ENCODE measurements at places on chromosomes 11 and 22. TPM values are rescaled to one million over a fixed set of nuclear protein-coding genes. Genes with fewer than 3 reads are reported as not detected.
A peak's percentile ranks its signal among the peaks of the same experiment; 100 is the strongest.

Gene ASCL2
- total RNA-seq = not detected

Gene HMOX1
- 54.1 TPM for total RNA-seq

DNA sequence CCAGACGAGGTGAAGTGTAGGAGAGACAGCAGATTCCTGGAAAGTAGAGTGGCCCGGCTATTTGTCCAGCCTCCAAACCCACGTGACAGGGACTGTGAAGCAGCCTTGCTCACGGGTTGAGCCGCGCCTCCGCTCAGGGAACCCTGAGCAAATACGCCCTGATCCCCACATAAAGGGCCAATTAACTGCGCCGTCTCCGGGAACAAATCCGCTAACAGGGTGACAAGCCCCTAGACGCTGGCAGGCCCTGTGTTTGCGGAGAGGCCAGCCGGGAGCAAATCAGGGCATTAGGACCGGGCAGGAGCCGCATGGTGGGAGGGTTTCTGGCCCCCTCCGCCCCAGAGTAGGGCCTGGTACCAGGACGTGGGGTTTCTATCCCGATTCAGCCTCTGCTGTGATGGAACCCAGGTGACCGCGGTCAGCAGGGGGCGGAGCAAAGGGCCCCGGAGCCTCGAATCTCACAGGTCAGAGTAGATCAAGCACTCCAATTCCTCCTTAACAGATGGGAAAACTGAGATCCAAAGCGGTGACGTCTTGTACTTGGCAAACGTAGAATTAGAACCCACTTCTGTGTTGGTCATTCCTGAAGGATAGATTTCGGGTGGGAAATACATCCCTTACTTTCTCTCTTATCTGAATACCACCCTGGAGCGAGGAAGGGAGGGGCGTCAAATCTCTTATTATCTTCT lies 2.0 kb upstream of the ROBO3 start:
- peak; percentile 20 for DNase-seq

DNA sequence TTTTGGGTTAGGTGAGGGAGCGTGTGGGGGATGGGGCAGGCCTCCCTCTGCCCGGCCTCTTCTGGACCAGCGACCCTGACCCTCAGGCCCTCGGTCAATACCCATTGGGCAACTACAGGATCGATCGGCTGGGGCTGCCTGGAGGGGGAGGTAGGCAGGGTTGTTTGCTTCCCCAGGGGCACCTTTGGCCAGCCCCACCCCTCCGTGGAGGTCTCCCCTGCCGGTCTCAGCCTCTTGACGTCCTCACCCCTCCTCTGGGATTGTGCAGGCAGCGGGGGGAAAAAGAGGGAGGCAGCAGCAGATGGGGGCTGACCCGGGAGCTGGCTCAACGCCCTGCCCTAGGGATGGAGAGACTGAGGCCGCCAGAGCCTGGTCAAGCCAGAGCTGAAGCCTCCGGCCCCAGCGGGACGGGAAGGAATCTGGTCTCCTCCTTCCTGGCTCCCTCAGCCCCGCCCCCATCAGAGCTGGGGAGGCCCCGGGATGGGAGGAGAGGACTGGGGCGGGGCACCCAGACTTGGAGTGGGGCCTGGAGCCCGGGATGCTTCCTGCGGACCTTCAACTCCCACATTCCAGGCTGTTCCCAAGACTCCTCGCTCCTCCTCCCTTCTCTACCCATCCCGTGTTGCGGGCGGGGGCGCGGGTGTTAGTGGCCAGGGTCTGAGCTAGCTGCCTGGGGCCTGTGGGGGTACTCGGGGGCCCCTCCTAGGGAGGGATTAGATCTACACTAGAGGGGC lies 14.4 kb upstream of the CDC42EP1 start:
- DNase-seq = peak; percentile 91

GRCh38 chr11:64694821-64695365 lies 28.1 kb downstream of the NRXN2 start:
- no peak for DNase-seq

Gene SYT13
- 0.14 TPM for total RNA-seq
